ENCODE measurements at places on chromosomes 3 and 15.

DNA sequence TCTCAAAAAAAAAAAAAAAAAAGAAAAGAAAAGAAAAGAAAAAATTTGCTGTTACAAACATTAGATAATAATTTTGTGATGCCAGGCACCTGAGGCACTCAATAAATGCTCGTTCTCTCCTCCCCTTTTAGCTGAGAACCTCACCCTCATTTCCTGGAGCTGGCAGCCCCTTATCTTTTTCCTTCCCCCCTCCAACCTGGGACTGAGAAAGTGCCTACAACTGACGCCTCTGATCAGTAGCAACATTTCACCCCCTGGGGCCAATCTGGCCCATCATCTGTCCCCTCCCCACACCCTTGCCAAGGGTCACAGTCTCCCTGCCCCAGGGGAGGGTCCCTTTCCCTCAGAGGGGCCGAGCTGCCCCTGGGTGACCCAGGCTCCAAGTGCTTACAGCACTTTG, 12.6 kb upstream of the RNU6-1 start:
- DNase-seq = no peak

GRCh38 chr3:194315088-194315964, 35.8 kb downstream of the CPN2 start:
- DNase-seq = peak; percentile 84

- no peak for DNase-seq
These were observed 29.6 kb downstream of the GADL1 start for GRCh38 chr3:30864836-30865235.

DNA sequence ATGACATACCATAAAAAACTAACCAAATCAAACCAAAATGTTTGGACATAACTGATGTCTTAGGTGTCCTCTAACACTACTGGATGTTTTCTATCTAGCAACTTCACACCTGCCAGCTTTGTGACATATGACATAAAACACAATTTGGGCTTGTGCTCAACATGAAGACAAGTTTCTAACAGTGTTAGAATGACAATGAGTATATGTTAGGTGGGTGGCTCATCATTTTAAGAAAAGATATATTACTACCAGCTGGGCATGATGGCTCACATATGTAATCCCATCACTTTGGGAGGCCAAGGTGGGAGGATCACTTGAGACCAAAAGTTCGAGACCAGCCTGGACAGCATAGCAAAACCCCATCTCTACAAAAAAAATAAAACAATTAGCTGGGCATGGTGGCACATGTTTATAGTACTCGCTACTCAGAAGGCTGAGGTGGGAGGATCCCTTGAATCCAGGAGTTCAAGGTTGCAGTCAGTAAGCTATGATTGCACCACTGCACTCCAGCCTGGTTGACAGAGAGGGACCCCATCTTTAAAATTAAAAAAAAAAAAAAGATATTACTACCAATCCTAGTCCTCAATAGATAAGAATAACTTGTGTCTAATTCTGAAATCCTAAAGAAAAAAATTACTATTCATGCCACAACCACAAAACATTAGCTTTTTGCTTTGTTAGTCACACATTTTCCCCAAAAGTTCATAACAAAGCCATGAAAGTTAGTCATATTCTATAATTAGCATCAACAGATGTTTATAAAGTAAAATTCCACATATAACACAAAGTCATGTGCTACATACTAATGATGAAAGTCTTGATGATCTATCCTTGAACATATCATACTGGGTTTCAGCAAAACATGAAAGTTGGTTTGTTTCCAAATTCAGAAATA, 59.9 kb downstream of the LRRFIP2 start:
- DNase-seq = no peak

- no peak for DNase-seq
These were observed 32.6 kb downstream of the CCNB2 start for GRCh38 chr15:59137566-59137965.

All from LoVo (cell line).